ENCODE measurements at places on chromosomes 16 and 17.

DNA sequence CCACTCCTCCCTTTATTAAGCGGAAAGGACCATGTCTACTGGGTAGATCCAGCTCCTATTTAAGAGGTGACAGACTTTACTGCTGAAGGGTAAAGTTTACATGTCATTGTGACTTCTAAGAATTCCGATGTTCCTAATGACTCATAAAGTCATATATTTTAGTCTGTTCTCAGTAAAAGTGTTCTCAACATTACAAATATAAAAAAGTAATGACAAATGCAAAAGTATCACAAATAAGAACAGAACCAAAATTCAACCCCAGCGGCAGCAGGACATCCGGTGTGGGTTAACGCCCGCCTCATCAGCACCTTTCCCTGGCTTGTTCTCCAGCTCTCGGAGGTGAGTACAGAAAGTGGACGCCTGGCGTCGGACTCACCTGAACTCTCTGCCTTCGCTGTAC, 6.8 kb downstream of the AXIN1 start:
- no peak for DNase-seq

GRCh38 chr17:81265576-81265975, 26.5 kb downstream of the NDUFAF8 start:
- DNase-seq: no peak

DNA sequence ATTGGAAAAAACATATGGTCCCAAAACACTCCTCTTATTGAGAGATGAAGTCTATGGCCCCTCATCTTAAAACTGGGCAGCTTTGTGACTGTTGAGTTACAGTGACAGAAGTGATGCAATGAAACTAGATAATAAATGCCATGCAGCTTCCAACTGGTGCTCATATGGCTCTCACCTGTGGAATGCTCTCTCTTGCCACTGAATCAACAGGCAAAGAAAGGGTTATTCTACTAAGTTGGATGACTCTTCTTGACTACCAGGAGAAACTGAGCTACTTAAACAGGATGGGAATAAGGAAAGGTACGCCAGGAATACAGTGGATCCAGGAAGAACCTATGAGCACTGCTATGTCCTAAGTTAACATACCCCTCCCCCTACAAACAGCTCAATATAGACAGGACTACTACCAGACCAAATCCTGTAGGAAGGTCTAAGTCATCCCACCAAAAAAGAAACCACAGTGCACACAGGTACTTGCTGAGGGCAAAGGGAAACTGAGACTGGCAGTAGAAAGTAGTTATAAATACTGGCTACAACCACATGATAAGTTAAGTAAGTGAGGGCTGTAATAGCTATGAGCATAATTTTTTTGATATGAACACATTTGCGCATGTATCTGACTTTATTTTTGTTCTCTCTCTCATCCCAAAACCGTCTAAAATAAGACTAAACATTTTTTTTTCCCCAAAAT, 398.5 kb downstream of the ZFHX3 start:
- no peak for DNase-seq

- no peak for DNase-seq
Observed at GRCh38 chr16:30482366-30482765, 9.8 kb downstream of the ITGAL start.

GRCh38 chr17:7883781-7884386, 4.7 kb upstream of the CHD3 start:
- DNase-seq: no peak

GRCh38 chr17:57944908-57945307, 10.3 kb downstream of the CUEDC1 start:
- DNase-seq: no peak

All from Daoy (cell line).